ENCODE measurements at places on chromosomes 4 and X. TPM values are rescaled to one million over a fixed set of nuclear protein-coding genes. Genes with fewer than 3 reads are reported as not detected.

N4BP2 gene
- polyA plus RNA-seq: 1.4 TPM

SATL1 gene
- not detected for polyA plus RNA-seq

TCEAL9 gene
- 185 TPM for polyA plus RNA-seq

HHIP gene
- 3.5 TPM for polyA plus RNA-seq

- H3K4me1 ChIP-seq: no peaks in the 10 kb centered on the region
- H3K27me3 ChIP-seq: no peaks in the 10 kb centered on the region
- no peak for DNase-seq
- H3K36me3 ChIP-seq: no peaks in the 10 kb centered on the region
- H3K4me3 ChIP-seq: no peak overlapping the region
- no peak overlapping the region for H3K27ac ChIP-seq
These were observed 95.0 kb downstream of the BANK1 start for GRCh38 chr4:101885574-101885973.

GRCh38 chrX:53186351-53186750, 38.7 kb downstream of the KDM5C start:
- H3K4me1 ChIP-seq: no peaks in the 10 kb centered on the region
- H3K27ac ChIP-seq: no peak overlapping the region
- H3K27me3 ChIP-seq: no peaks in the 10 kb centered on the region
- no peak overlapping the region for H3K4me3 ChIP-seq
- DNase-seq: no peak
- H3K36me3 ChIP-seq: peaks cover 30% of the 10 kb centered on the region

DNA sequence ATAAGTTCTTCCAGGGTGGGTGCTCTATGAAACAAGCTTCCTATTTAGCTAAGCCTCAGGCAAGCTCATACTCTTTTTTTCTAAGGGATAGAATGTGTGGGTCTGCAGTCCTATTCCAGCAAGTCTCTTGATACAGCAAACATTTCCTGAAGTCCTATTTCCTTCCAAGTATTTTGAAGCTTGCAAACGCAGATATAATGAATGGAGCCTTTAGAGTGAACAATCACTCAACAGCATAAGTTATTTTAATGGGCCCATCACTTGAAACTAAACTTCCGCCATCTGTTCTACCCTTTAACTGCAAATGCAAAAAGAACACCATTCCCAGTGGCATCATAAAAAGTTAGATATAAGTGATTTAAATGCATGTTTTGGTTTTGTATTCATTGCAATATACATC, 108.3 kb upstream of the TAPT1 start:
- H3K27ac ChIP-seq: no peak overlapping the region
- H3K4me1 ChIP-seq: no peaks in the 10 kb centered on the region
- H3K4me3 ChIP-seq: no peak overlapping the region
- no peak for DNase-seq
- no peaks in the 10 kb centered on the region for H3K36me3 ChIP-seq
- no peaks in the 10 kb centered on the region for H3K27me3 ChIP-seq

- no peaks in the 10 kb centered on the region for H3K36me3 ChIP-seq
- H3K4me3 ChIP-seq: no peak overlapping the region
- no peaks in the 10 kb centered on the region for H3K4me1 ChIP-seq
- H3K27ac ChIP-seq: no peak overlapping the region
These were observed 17.2 kb upstream of the COL25A1 start for GRCh38 chr4:109319684-109320083.

- DNase-seq: no peak
- H3K4me1 ChIP-seq: peaks cover 40% of the 10 kb centered on the region
- no peak overlapping the region for H3K4me3 ChIP-seq
- no peaks in the 10 kb centered on the region for H3K36me3 ChIP-seq
- no peaks in the 10 kb centered on the region for H3K27me3 ChIP-seq
These were observed 110.5 kb upstream of the ENPP6 start for GRCh38 chr4:184328022-184328736.

- peak overlapping the region; percentile 48 for H3K27ac ChIP-seq
- H3K36me3 ChIP-seq: no peaks in the 10 kb centered on the region
- no peak overlapping the region for H3K4me3 ChIP-seq
- peak; percentile 61 for DNase-seq
These were observed 98.5 kb upstream of the FAM9C start for GRCh38 chrX:13142891-13143290.

DNA sequence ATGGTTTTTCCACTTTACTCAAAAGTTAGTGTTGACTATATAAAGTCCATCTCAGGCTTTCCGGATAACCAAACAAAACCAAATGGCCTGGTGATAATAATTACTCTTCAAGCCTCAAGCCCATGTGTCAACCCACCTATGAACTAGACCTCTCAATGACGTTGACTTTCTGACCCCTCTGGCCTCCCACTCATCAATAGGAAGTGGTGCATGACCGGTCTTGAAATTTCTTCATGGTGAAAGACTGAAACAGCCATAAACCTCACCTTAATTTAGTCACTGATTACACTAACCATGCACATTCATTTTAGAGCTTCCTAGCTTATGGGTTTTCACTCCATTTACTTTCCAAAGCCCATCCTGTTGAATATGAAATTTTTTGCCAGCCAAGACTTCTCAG, 276.0 kb downstream of the KLHL13 start:
- no peak overlapping the region for H3K4me3 ChIP-seq
- no peak overlapping the region for H3K27ac ChIP-seq
- DNase-seq: no peak
- no peaks in the 10 kb centered on the region for H3K27me3 ChIP-seq
- no peaks in the 10 kb centered on the region for H3K36me3 ChIP-seq

DNA sequence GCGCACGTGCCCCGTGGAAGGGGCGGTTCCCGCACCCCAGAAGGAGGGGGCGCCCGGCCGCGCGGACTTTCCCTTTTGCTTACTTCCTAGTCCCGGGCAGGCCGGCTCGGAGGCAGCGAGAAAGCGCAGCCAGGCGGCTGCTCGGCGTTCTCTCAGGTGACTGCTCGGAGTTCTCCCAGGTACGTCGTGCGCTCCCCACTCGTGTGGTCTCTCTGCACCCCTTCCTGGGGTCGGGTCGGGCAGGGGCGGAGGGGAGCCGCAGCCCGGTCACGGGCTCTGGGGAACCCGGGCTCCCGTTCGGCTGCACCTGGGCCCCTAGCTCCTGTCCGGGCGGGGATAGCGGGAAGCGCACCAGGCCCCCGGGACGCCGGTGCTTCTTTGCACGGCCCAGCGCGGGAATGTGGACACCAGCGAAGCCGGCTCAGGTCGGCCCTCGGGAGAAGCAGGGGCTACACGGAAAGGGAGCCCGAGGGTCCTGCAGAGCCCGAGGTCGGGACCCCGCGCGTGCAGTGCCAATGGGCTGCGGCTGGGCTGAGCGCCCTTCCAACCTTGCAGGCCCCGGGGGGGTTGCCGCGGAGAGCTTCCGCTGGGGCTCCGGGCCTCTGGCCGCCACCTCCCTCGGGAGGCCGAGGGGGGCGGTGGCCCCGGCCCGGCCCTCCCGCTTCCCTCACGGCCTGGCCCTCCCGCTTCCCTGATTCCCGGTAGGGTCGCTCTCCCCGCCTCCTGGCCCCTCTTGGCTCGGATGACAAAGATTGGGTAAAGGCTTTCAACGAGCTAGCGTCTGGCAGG, at the start of gene TLR2:
Gene TLR2, plus strand, starts transcription at position 99 of the 789 bp plus-strand sequence. CDS start 18,628 bp downstream, outside the sequence.
- peak; percentile 90 for DNase-seq
- peaks cover 8% of the 10 kb centered on the region for H3K27me3 ChIP-seq
- H3K4me1 ChIP-seq: peaks cover 7% of the 10 kb centered on the region
- peak within 1 kb of the TSS; percentile 57 for H3K4me3 ChIP-seq
